ENCODE measurements at places on chromosomes 1 and 21.

GRCh38 chr1:24133819-24134218, 9.1 kb downstream of the IL22RA1 start:
- no peak for DNase-seq

DNA sequence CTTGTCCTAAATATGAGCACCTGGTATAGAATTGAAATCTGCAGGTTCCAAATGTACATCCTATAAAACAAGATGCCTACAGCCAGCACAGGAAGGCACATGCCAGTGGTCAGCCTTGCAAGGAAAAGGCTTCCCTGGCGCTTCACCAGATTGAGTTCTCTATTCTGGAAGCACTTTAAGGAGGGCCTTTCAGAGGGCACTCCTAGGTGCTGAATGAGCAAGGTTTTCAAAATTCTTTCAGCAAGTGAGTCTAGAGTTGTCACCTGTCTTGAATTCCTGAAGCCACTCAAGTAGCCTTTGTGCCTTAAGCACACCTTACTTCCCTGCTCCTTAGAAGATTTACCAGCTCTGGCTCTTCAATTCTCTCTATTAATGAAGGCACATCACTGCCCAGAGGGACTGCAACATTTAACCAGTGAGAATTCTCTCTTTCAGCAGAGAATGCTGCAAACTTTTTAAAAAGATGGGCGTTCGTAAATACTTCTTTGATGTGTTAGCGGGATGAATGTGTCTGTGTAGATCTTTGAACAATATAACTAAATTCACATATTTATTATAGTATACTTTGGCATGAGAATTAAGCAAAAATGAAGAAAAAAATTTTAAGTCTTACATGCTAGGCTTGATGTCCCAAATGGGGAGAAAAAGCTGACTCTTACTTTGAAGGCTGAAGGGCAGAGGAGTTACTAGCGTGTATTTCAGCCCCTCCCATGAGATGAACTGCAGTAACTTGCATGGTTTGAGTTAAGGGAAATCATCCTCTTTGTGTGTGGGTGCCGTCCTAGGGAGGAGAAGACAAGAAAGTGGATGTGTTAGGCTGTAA, 162.0 kb downstream of the NTPCR start:
- no peak for DNase-seq

DNA sequence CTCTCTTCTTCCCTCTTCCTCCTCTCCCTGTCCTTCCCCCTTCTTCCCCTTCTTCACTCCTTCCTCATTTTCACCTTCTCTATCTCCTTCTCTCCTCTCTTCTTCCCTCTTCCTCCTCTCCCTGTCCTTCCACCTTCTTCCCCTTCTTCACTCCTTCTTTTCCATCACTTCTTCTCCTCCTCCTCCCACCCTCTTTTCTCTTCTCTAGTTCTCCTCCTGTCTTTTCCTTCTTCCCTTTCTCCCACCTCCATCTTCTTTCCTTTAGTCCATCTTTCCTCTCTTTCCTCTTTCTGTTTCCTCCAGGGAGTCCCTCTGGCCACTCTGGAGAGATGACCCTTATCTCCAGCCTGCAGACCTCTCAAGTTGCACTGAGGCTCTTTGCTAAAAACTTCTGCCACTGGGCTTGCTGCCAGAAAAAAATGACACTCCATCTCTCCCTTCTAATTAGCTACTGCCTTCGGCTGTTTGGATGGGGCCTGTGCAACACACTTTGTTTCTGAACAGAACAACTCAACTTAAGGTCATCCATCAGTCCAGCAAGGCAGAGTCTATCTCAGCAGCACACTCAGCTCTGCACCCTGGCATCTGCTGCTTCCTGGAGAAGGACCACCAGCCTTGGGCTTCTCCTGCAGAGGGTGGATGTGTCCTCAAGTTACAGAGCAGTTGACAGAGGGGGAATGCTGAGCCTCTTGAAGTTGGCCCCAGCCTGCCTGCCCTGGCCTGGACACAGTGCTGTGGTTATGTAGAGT, 538.8 kb downstream of the MATN1 start:
- DNase-seq, result no peak

- no peak for DNase-seq
Measured at GRCh38 chr1:2595261-2595811, 8.8 kb downstream of the PRXL2B start.

DNA sequence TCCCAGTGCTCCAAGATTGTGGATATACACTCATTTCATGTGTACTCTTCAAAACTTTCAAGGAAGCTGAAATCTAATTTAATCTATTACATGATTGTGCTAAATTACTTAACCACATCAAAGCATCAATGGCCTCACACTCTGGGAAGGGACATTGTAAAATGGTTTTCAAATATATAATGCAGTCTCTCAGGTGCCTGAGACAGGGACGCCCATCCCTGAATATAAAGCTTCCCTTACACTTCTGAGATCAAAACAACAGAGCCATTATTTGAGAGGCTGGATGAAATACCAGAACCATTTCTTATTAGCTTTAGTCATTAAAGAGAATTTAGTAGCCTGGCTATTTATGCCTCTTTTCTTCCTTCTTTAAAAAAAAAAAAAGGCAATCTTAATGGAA, 259.2 kb upstream of the NFIA start:
- no peak for DNase-seq

- no peak for DNase-seq
Measured at GRCh38 chr21:34530261-34530660, 18.3 kb upstream of the KCNE1 start.

GRCh38 chr1:206449565-206449964, 20.7 kb upstream of the IKBKE start:
- DNase-seq, result no peak

DNA sequence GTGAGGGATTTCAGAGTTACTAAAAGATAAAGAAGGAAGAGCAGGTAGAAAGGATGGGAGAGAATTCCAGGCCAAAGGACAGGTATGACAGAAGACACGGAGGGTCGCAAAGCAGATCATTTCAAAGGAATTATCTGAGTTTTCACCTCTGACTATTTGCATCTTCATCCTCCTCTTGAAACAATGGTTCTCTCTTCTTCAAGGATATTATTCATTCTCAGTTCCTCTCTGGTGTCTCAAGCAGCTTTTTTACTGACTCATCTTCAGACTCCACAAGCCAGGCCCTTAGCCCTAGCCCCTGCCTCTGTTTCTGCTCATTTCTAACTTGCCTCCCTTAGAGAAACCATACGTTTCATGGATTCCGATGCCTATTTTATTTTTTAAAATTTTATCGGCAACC, 15.0 kb downstream of the DDX59 start:
- no peak for DNase-seq

GRCh38 chr21:46325073-46325912, 1.3 kb downstream of the PCNT start:
- DNase-seq, result peak; percentile 40

GRCh38 chr1:241499910-241500309, 19.6 kb downstream of the FH start:
- DNase-seq, result no peak

DNA sequence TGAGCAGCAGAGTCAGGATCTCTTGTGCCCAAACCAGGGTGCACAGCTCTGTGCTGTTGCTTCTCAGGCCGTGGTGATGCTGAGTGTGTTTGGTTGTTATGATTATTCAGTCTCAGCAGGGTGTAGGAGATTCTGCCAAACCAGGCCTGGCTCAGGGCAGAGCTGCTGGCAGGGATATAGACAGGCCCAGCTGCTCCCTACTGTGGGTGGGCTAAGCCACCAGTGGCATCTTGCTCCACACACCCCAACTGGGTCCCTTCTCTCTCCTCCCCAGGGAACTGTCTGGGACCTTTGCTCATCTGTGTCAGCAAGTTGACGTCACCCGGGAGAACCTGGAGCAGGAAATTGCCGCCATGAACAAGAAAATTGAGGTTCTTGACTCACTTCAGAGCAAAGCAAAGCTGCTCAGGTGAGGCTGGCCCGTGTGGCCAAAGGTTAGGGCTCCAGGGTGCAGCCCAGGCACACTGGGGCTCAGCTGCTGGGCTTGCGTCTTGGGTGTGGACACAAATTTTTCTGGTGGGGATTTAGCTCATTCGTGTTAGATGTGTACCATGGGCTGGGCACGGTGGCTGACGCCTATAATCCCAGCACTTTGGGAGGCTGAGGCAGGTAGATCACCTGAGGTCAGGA, 9.9 kb upstream of the MIIP start:
- no peak for DNase-seq

GRCh38 chr1:157596384-157596783, 1.5 kb downstream of the FCRL4 start:
- DNase-seq, result no peak

DNA sequence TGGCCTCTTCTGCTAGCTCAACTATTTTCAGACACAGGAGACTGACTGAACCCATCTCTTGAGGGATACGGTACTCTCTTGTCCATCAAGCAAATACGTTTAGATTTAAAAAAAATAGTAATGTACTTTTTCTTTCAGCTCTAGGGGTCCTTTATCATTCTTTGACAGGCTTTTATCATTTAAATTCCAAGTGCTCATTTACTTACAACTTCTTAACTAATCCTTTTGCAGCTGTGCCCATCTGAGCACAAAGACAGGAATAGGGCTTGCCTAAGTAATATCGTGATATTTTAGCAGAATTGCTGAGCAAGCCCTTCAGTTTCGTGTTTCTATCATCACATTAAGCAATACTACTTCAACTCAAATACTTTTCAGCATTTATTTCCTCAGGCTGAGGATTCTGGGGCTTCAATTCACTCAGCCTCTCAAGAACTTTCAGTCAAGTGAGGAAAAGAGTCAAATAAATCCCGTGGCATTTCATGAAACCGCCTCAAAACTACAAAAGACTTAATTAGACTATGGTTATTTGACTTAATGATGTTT, 317.6 kb downstream of the BACH1 start:
- no peak for DNase-seq

DNA sequence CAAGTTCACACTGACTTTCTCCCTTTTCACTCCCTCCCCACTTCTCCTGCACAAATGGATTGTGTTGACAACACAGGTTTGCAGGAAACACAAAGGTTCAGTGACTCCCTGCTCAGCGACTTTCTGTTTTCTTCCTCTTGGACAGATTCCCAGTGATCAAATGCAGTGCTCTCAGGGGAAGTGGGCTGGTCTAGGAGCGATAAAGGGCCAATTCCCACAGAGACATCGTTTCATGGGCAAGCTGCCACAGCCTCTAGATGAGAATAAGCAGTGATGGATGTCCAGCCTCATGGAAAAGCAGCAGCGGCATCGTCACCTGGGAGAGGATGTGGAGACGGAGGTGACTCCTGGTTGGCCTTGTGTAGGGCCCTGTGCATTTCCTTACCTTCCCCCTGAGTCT, 30.6 kb downstream of the FYB2 start:
- DNase-seq, result no peak

DNA sequence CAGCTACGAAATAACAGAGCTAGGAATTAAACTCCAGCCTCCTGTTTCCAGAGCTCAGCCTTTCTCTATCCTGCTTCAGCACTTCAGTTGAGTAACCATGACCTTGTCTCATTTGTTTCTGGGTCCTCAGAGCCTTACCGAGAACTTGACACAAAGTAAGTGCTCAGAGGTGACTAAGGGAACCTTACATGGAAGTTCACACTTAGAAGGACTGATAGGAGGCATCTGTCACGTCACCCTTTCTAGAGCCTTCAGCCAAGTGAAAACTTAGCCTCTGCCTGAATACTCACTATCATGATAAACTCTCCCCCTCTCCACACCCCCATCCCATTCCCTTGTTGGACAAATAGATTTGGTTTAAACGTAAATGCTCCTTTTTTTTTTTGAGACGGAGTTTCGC, 9.8 kb upstream of the LUZP1 start:
- DNase-seq, result no peak

- DNase-seq, result no peak
Measured at GRCh38 chr21:42784276-42784675, 95.1 kb downstream of the WDR4 start.

GRCh38 chr1:117732065-117732797, 126.4 kb downstream of the TENT5C start:
- DNase-seq, result no peak

DNA sequence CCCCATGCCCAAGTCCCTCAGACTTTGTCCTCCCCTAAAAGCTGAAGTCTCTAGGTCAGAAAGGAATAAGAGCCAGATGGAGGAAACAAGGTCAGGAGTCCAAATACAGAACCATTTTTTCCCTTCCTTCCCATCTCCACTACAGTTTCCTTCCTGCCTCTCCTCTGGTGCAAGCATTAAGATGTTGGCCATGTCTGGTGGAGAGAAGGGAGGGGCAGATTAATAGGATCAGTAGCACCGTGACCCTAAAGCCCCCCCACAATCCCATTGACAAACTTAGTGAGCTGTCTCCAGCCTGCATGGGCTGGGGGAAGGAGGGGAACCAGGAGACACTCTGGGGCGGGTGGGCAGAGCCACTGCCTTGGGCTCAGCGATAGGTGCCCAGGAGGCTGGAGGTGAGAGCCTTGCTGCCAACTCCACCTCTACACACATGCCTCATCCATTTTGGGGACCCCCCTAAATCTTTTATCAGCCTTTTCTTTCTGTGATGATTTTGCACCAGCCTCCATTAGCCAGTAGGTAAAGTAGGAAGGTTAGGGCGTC, 59.8 kb downstream of the RHBG start:
- no peak for DNase-seq

GRCh38 chr1:54159733-54160316, 7.0 kb upstream of the CDCP2 start:
- no peak for DNase-seq

GRCh38 chr1:42370876-42371549, 9.6 kb upstream of the RIMKLA start:
- no peak for DNase-seq

DNA sequence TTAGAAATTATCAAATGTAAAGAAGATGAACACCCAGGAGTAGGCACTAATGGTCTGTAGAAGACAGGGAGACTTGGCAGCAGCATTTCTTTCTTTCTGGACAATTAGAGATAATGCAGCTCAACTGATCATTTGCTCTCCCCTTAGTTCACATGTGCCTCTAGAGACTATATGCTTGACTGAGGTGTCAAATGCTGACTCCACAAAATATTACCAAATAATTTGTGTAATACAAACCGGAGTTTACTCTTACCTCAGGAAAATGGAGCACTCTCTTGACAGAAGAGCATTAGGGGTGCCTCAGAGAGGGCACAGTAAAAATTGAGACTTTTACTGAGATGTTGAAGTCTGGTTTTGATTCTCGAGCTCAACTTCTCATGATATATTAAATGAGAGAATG, 131.8 kb downstream of the ATP6V1G3 start:
- no peak for DNase-seq

- DNase-seq, result no peak
Measured at GRCh38 chr1:153612111-153612754, 704 bp downstream of the S100A16 start.

- no peak for DNase-seq
Measured at GRCh38 chr1:169161496-169162194, 55.2 kb downstream of the ATP1B1 start.

DNA sequence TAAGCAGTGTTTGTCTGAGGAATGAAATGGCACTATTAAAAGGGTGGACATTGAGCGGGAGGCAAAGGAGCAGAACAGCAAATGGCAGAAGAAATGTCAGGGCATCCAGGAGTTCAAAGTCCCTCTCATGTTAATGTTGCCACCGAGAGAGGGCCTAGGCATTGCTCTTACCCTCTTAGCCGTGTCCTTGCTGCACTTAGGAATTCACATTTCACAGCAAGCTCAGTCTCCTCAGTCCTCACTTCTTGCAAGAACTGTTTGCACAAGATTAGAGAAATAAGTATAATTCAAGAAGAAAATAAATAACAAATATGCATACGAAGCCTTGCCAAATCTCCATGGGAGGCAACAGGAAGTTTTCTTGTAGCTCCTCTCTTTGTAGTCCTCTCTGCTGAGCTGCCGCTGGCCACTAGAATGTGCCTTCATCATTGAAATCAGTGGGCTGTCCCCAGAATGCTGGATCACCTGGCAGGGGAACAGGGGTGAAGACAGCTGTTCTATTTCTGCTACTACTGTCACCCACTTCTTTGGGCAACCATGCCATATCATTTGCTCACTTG, 205.8 kb downstream of the ZNF326 start:
- no peak for DNase-seq

- DNase-seq, result no peak
Measured at GRCh38 chr1:233086961-233087881, 136.8 kb downstream of the NTPCR start.
